ENCODE measurements at places on chromosomes 16 and 17.
A peak's percentile ranks its signal among the peaks of the same experiment; 100 is the strongest.

DNA sequence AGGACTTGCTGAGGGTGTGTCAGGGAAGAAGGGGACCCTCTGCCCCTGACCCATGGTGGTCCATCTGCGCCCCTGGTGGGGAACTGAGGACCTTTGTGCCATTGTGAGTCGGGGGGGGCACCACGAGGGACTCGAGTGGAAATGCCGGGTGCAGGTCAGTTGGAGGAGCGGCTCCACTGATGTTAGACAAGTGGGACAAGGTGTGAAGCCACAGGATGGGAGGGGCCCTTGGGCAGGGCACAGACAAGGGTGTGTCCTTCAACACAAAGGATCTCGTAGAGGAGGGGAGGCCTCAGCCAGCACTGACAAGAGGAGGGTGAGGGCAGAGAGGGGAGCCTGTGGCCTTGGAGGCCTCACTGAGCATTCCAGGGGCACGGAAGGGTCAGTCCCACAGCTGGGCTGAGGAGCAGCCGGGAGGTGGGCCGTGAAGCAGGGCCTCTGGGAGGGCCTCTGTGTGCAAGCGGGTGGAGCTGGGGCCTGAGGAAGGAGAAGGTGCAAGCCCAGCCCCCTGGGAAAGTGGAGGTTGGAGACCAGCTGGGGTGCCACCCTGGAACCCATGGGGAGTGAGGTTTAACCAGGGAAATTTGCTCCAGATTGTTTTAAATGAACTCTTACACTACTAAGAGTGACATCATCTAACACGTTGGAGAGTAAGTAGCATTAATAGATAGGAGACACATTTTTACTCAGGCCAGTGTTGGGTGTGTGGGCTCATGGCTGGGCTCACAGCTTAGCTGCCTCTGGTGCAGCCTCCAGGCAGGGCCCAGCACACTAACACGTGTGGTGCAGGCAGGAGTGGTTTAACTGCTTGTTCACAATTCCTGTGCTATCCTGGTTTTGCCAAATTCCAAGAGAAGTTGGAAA, 27.9 kb downstream of the NARF start:
- DNase-seq: no peak

GRCh38 chr16:53878216-53878615, 174.3 kb downstream of the FTO start:
- no peak for DNase-seq

DNA sequence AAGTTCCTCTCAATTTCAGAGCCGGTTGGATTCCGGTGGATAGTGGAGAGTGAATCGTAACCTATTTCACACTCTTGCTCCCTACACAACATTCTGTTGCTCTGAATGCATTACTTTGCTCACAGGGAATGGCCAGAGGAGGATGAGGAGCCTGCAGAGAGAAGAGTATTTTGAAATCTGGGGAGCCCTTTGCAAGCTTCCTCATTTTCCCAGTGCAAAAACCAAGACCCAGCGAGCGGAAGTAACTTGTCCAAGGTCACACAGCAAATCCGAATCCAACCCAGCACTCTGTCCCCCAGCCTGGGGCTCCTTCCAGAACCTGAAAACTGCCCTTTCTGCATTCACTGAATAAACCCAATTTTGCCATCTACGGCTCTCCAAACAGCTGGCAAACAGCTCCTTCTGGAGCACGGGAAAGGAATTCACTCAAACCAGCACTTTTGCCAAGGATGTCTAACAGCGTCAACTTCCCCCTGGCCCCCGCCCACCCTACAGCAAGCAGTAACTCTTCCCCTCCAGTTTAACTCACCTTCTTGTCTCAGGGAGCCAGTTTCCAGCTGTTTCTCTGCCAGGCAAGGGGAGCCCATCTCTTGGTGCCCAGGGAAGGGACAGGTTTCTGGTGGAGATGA, 557 bp downstream of the KCNG4 start:
- no peak for DNase-seq

GRCh38 chr16:52251495-52251894, 295.4 kb downstream of the TOX3 start:
- no peak for DNase-seq

DNA sequence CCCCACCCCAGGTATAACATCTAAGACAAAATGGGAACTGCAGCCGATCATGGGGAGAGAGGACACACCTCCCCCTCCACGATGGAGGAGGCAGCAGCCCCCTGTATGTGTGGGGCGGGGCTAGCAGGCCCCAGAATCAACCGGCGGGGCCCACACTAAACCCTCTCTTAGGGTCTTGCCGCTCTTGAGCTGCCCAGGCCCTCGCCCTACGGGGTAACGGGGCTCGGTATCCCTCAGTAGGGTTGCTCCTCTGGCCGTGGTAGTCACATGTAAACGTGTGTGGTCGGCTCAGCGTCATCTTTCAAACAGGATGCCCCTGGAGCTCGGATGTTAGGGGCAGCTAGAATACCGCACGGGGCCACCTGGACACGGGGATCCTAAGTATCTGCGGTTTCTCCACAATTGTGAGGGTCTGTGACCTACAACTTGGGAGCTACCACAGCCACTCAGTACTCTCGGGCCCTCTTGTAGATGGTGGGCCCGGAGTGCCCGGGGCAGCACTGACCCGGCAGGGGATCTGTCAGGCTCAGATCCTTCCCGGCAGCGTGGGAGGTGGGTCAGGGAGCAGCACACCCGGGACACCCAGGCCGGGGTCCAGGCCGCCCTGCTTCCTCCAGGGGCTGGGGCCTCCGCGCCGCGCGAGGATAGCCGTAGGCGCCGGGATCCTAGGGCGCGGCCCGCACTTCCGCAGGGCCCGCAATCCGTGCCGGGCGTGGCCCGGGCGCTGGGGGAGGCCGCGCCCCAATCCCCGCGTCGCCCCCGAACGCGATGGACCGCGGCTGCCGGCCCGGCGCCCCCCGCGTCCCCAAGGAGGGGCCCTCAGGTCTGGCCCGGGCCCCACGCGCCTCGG, 781 bp downstream of the ARHGDIA start:
- DNase-seq: peak; percentile 34

- no peak for DNase-seq
Measured at GRCh38 chr16:82454566-82454965, 172.2 kb upstream of the CDH13 start.

- no peak for DNase-seq
Measured at GRCh38 chr16:4884209-4884608, 36.9 kb downstream of the UBN1 start.

- no peak for DNase-seq
Measured at GRCh38 chr17:43411369-43411677, 12.5 kb downstream of the ARL4D start.

DNA sequence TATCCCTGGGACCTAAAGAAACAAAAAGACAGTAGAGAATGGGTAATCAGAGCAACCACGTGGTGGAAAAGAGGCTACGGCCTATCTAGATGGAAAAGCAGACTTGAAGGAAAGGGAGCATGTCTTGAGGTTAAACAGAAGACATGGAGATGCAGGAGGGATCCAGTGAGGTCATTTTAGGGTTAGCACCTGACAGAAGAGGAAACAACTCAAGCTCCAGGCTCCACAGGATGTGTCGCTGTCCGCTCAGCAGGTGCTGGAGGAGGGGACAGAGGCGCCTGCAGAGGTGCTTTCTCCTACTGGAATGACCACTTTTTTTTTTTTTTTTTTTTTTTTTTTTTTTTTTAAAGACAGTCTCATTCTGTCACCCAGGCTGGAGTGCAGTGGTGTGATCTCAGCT, 47.5 kb upstream of the CLEC3A start:
- no peak for DNase-seq

DNA sequence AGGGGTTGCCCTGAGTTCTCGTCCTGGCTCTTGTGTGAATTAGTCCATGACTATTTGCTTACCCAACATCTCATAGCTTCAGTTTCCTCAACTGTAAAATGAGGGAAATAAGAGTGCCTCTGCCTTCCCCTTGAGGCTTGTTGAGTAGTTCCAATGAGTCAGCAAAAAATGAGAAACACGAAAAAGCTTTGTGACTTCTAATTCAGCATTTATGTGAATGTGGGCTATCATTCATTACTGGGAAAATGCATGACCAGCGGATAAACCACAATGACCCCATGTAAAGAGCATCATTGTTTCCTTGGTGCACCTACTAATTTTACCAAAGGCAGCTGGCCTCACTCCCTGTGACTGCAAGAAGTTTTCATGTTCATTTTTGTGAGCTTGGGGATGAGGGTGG, 374.6 kb upstream of the HSBP1 start:
- DNase-seq: no peak
